ENCODE measurements at places on chromosomes 2 and 18.

- no peak for DNase-seq
Measured at GRCh38 chr2:240302933-240303595, 132.4 kb upstream of the GPC1 start.

DNA sequence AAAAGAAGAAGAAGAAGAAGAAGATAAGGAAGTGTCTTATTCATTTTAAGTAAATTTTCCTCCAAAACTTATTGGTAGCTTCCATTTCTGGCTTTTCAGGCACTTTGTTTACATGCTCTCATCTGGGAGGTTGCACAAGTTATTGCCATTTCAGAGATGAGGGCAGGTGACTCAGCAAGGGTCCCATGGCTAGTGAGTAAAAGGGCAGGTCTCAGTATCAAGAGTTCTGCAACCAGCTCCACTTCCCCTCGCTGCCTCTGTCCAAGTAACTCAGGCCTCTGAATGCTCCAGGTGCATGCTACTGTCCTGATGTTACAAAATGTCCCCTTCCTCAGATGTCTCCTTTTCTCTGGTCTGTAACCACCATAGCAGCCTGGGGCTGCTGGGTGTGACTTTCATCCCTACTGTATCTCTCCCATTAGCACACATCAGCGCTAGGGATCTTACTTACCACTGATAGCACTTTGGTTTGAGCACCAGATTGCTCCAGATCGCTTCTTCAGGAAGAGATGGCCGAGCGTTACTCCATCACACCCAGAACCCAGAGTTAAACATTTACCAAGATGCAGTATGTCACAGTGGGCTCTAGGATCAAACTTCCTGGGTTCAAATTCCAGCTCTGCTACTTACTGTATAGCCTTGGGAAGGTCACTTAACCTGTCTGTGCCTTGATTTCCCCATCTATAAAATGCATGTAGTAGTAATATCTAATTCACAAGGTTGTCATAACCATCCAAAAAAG, 57.4 kb upstream of the LAPTM4A start:
- DNase-seq = no peak

- DNase-seq = no peak
Measured at GRCh38 chr2:222298001-222298310, 842 bp downstream of the PAX3 start.

DNA sequence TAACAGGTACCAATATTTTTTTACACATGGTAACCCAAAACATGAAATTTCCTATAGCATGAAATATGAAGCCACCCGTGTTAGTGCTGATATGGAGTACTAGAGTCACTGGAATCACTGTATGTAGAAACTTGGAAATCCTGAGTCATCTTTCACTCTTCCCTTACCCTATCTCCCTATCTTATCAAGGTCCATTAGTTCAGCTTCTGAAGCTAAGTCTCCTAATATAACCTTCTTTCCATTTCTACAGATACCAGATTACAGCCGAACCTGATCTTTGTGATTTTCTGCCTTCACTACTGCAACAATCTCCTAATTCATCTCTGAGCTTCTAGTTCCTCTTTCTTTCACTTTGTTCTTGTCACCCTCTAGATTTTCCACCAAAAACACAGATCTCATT, 59.0 kb downstream of the SEPTIN10 start:
- DNase-seq = no peak

DNA sequence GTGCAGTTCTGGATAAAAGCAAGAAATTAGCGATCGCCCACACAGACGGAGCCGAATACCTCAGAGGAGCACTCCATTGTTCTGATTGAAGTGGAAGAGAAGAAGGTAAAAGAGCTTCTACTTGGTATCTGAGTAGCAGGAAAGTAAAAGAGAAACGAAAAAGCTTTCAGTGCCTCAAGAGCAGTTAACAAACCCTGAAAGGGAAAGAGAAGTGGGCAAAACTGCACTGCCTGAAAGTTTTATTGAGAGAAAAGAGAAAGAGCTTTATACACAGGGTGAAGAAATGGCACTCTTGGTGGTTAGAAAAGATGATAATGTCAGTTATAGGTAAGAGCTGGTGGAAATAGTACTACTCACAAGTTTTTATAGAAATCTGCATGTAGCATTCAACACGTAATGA, 192.8 kb downstream of the CDCA7 start:
- no peak for DNase-seq

GRCh38 chr18:48607056-48607984, 68.5 kb downstream of the CTIF start:
- no peak for DNase-seq

DNA sequence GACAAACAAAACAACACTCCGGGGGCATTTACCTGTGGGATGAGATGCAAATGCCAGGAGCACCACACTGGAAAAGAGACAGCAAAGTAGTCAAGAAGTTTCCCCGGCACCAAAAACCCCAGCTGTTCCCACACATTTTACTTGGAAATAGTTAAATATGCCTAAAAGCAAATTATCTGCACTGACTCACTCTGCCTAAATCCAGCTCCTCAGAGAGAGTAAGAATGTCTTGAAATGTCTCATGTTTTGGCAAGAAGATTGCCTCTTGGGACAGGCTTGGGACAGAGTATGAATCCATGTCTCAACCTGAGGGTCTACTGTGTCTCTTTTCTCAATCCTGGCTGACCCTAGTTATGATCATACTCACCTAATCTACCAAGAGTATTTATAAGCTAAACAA, 87.5 kb upstream of the RIOK3 start:
- DNase-seq = no peak

DNA sequence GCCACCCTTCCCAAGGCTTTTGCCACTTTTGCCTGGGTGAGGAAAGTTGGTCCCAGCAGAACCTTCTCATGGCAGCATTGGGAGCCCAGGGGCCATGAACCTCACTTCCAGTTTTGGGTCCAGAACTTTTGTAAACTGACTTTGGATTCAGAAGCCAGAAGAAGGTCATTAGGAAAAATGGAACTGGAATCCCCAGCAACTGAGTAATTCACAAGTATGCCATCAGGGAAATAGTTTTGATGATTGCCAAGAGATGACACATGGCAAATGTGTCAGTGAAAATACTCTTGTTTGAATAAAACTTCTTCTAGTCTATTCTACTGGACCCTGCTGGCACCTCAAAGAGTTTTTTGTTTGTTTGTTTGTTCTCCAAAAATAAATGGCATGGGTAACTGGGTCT, 203.7 kb downstream of the SETBP1 start:
- no peak for DNase-seq

- DNase-seq = no peak
Measured at GRCh38 chr2:196276421-196276820, 105.0 kb upstream of the STK17B start.

DNA sequence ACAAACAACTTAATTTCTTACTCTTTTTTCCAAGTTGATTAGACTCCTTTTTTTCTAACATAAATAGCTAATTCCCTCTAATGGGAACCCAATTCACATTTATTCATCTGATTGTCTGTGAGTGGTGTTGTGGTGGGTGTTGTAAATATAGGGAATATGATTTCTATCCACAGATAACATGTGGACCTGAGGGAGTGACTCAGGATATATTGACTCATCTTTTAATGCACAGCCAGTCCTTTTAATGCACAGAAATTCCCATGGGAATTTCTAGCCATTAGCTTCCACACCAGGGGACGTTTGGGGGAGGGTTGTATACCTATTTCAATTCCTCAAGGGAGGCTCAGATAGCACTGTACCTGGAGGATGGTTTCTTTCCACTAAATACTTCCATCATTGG, 1339.6 kb upstream of the LRRTM1 start:
- no peak for DNase-seq

GRCh38 chr2:170310876-170311502, 133.0 kb downstream of the MYO3B start:
- DNase-seq = no peak

- no peak for DNase-seq
Measured at GRCh38 chr18:62664414-62664813, 50.9 kb upstream of the PHLPP1 start.

- DNase-seq = no peak
Measured at GRCh38 chr2:144520756-144521487, 1.0 kb upstream of the ZEB2 start.

GRCh38 chr2:12616456-12617156, 100.1 kb upstream of the TRIB2 start:
- no peak for DNase-seq

DNA sequence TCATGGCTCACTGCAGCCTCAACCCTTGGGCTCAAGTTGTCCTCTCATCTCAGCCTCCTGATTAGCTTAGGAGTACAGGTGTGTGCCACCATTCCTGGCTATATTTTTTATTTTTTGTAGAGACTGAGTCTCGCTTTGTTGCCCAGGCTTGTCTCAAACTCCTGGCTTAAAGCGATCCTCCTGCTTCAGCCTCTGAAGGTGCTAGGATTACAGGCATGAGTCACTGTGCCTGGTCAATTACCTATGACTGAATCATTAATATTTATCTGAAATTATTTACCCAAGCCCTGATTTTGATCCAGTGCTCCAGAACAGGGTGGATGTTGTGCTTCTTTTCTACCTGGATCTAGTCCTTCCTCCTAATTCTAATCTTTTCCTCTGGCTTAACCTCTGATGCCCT, 87.8 kb downstream of the MAP2 start:
- DNase-seq = no peak

- DNase-seq = no peak
Measured at GRCh38 chr2:216633616-216634369, 573 bp downstream of the IGFBP2 start.

DNA sequence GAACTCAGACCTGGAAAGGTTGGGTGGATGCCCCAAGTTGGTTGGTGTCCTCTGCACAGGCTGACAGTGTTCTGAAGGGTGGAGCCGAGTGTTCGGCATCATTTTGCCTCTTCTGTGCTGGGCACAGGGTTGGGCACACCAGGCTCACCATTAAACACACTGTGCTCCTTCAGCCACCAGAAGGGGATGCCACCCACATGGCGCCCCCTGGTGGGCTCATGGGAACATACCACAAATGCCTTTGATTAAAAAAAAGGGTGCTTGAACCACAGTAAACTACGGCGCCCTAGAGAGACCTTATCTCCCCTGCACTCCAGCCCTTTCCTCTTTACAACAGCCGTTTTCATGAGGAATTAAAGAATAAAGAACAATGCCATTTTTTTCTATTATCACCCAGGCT, 89.4 kb downstream of the CELF4 start:
- DNase-seq = no peak

- no peak for DNase-seq
Measured at GRCh38 chr18:32091724-32092421, at the start of gene RNF138. Gene RNF138 (plus strand): TSS chr18:32091874. CDS start chr18:32092777, 903 bp downstream.

GRCh38 chr18:79457239-79457638, 61.5 kb downstream of the NFATC1 start:
- no peak for DNase-seq

GRCh38 chr2:200703127-200703925, 108.4 kb upstream of the BZW1 start:
- DNase-seq = no peak

DNA sequence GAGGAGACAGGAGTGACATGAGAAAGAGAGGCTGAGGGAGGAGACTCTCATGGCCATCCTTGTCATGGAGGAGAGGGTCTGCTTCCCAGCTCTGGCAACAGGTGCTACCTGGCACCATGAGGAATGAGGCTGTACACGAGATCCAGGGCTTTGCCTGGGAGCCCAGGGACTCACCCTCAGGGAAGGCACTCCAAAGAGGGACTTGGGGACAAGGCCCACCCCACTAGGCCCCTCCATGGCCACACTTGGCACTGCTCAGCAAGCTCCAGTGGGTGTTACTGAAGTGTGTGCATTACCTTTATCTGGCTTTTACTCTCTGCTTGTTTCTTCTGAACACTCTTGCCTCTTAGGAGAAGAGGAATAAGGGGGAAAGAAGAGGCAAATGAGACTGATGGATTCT, 2.7 kb downstream of the CFAP65 start:
- DNase-seq = no peak

DNA sequence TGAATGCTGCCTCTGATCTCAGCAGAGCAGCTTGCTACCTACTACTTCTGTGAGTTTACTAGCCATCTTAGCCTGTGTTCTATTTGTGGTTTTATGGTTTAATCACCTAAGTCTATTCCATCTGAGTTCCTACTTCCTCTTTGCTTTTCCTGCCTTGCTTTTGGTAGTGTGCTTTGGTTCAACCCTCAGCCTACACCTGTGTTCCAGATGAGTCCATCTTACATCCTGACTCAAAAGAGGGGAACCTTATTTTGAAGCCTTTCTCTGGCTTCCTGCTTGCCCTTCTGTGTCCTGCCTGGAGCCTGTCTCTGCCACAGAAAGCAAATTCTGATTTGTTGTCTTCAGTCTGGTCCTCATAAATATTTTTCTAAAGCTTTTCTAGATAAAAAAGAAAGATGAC, 530.3 kb upstream of the MEX3C start:
- DNase-seq = no peak

DNA sequence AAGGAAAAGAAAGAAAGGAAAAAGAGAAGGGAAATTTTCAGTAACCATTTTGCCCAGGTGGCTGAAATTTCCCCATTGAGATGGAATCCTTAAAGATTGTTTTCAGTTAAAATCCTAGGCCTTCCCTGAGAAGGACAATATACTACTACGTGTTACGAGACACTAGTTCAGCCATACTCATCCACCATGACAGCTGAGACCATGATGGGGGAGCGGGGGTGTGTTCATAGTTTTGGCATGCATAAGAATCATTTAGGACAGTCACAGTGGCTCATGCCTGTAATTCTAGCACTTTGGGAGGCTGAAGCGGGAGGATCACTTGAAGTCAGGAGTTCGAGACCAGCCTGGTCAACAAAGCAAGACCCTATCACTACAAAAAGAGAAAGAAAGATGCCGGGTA, 28.0 kb downstream of the PLA2R1 start:
- no peak for DNase-seq

DNA sequence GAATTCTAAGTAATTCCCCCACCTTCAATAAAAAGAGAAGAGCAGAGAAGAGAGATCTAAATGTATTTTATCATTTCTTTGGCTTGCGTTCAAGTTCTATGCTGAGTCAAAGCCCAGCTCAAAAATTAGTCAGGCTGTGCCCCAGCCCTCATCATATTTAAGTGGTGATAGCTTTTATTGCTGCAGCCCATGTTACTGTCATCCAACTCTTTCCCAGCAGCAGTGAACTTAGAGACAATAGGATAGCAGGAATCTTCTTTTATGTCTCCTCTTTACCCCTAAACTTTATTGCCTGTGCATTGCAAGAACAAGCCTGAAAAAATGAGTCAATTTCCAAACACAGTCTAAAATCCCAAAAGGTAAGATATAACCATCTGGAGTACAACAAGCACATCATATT, 1599.3 kb upstream of the PIK3C3 start:
- no peak for DNase-seq

DNA sequence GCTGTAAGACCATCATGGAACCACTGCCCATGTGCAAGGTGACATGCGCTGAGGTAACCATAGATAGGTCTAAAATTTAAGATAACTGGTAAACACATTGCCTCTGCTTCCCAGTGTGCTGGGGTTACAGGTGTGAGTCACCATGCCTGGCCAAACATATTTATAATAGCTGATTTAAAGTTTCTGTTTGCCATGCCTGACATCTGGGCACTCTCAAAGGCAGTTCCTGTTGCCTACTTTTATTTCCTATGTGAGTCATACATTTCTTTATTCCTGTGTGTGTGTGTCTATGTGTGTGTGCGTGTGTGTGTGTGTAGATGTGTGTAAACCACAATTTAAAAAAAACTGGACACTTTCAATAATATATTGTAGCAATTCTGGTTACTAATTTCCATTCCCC, 415.2 kb upstream of the NETO1 start:
- no peak for DNase-seq
